ENCODE measurements at places on chromosomes 6 and 20.
A peak's percentile ranks its signal among the peaks of the same experiment; 100 is the strongest.

DNA sequence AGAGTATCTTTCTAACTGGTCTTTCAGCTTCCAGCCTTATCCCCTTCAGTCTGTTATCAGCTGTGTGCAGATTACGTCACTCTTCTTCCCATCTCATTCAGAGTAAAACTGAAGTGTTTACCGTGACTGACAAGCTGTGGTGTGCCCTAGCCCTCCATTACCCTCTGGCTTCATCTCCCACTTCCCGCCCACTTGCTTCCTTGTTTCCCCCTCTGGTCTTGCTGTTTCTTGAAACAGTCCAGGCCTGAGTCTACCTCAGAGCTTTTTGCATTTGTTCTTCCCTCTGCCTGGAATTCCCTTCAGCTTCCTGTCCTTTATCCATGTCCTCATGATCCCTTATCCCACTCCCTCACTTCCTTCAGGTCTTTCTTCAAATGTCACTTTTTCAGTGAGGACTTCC, 66.9 kb downstream of the CARMIL1 start:
- no peak for DNase-seq

GRCh38 chr6:42418724-42419123, 33.0 kb downstream of the TRERF1 start:
- no peak for DNase-seq

- no peak for DNase-seq
These were observed 149.4 kb upstream of the NOX3 start for GRCh38 chr6:155604991-155605390.

DNA sequence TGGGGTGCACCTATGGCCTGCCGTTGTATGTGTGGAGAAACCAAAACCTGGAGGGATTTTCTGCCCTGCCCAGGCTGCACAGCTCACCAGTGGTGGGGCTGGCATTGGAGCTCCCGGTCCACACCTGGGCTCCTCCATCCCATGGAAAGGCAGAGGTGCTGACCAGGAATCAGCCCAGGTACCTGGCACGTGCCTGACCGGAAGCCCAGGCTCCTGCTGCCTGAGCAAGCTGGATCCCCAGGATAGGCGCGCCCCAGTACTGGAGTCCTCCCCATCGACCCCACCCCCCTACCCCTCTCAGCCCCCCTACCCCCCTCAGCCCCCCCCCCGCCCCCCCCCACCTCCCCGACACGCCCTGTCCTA, 39.9 kb upstream of the HMGA1 start:
- DNase-seq = no peak

- DNase-seq = no peak
These were observed 3.0 kb downstream of the CASS4 start for GRCh38 chr20:56414842-56415765.

DNA sequence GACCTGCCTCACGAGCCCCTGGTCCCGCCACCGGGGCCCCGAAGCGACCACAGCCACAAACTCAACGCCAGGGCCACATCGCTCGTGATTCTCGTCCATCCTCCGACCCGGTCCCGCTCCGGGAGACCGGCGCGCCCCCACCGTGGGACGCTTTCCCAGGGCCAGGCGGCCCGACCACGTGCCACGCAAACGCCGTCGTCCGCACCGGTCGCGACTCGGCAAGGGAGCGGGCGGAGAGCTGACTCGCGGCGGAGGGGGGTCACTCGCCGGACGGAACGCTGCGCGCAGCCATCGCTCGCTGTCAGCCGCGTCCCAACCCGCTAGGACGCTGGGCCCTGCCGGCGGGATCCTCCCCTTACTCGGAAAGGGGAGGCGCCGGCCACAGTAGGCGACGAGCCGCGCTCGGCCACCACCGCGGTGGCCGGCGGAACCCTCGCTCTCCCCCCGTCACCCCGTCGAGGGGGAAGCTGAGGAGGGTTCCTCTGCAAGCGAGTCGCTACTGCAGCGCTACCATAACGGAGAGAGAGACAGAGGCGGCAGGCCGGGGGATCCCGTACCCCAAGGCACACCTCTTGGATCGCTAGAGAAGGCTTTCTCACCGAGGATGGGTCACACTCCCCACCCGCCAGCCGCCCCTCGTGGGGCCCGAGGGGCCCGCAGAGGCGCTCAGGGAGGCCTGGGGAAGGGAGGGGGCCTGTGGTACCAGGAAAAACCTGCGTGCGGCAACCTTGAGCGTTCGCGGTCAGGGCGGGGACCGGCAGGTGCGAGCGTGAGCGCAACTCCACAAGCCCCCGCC, 511.8 kb upstream of the ZNF337 start:
- no peak for DNase-seq

GRCh38 chr6:37501632-37502491, 2.2 kb upstream of the CCDC167 start:
- DNase-seq = no peak

GRCh38 chr6:101777646-101778045, 384.1 kb downstream of the GRIK2 start:
- DNase-seq = no peak

- DNase-seq = no peak
These were observed 21.1 kb downstream of the KIAA1755 start for GRCh38 chr20:38239441-38239840.

- DNase-seq = peak; percentile 71
These were observed 622 bp downstream of the SS18L1 start for GRCh38 chr20:62143957-62144825.

DNA sequence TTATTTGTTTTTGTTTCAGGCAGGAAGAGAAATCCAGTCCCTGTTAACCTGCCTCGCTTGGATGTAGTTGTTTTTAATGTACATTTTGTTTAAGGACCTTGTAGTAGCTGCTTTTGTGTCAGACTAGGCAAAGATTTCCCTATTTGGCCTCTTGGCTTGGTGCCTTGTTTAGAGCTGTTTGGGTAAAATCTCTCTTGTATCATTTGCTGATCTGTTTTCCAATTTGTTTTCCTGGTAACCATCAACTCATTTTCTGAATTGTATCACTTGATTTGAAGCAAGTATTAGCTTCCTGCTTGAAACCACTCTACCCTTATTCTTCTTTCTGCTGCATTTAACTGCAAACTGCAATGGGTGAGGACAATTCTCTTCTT, 160.7 kb downstream of the ZFAND3 start:
- no peak for DNase-seq

DNA sequence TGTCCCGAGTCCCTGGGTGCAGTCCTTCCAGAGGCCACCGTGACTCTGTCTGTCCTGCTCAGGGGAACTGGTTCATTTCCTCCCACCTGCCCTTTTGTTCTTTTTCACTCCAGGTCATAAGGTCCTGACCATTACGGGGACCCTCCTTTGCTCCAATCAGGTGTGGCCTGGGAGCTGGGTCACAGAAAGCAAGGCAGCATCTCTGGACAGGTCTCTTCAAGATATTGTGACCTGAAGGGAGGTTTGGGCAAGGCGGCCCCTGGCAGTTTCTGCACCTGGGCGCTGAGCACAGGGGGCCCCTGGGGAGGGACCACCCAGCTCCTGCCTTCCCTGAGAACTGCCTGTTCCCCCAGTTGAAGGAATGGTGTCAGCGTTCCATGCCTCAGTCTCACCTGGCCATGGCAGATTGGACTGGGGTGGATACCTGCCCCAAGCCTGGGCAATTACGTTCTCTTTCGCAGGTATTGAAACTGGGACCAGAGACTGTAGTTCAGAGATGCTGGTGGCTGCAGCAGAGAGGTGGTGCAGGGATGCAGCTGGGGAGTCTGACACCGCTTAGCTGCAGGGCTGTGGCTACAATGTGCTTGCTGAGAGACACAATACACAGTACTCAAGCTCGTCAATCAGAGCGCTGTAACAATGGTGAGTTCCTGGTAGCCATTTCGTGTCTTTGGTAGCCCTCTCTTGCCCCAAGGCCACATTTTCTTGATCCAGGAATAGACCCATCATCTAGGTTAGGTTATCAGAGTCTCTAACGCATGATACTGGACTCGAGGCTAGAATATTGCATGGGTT, 15.6 kb upstream of the NELFCD start:
- DNase-seq = no peak

- DNase-seq = no peak
These were observed 5.4 kb upstream of the C20orf204 start for GRCh38 chr20:64030371-64031134.

DNA sequence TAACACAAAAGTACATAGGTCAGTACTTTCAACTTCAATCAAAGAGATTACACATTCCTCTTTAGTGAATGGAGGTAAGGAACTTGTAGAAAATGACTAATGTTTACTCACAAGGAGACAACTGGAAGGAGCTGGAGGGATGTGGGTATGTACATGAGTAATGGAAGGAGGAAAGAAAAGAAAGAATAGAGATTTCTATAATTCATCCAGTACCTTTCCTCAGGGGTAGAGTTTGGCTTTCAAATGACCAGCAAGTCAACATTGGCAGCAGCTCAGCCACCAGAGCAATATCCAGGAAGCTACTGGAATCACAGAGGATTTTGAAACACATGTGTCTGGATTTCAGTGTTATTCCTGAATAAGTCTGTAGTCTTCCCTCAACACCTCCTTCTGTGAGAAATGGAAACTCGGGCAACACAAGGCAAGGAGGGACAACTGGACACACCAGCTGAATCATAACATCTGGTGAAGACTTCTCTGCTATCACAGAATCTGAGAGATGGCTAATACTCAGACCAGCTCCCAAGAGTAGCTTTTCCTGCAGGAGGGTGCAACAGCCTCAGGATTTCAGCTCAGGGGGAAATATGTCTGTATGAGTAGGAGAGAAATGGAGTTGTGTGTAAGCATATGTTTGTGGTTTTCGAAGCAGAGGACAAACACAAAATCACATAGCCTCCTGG, 98.8 kb downstream of the HAO1 start:
- no peak for DNase-seq

- DNase-seq = no peak
These were observed 14.1 kb upstream of the SPDEF start for GRCh38 chr6:34570066-34570833.

GRCh38 chr20:20462185-20462584, 94.3 kb downstream of the INSM1 start:
- DNase-seq = no peak

DNA sequence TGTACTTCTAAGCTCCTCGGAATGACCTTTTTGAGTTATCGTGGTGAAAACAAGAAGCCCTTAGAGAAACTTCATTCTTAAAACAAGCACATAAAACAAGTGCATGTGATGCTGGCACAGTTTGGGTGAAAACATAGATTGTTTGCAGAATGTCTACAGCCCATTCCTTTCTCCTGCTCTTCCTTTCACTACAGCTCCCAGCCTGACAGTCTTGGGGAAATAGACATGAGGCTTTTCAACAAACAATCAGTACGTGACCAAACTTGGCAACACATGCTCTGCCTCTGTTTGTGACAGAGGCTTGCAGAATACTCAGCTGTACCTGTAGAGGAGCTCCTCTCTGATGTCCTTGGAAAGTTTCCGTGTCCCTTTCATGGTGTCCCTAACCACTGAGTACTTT, 321.6 kb downstream of the ZFAND3 start:
- no peak for DNase-seq

GRCh38 chr20:61387204-61387953, 135.3 kb downstream of the CDH4 start:
- peak; percentile 64 for DNase-seq

GRCh38 chr6:24721461-24722215, 2.7 kb upstream of the C6orf62 start:
- no peak for DNase-seq

DNA sequence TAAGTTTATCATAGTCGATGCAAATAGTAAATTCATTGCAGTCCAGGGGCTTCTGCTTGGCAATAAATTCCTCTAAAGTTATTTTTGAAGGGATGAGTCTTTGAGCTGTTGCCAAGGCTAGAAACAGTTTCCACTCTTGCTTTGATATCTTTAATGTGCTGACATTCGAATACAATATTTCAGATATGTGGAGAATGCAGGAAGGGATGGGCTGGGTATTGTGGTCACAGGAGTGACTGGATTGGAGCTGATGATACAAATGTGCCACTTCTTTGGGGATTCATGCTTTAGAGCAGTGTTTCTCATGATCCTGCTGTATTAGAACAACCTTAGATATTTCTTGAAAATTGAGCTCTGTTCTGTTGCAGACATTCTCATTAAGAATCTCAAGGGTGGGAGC, 139.0 kb downstream of the PRDM13 start:
- DNase-seq = peak; percentile 75

GRCh38 chr20:370151-370600, 10.4 kb upstream of the TRIB3 start:
- DNase-seq = no peak

DNA sequence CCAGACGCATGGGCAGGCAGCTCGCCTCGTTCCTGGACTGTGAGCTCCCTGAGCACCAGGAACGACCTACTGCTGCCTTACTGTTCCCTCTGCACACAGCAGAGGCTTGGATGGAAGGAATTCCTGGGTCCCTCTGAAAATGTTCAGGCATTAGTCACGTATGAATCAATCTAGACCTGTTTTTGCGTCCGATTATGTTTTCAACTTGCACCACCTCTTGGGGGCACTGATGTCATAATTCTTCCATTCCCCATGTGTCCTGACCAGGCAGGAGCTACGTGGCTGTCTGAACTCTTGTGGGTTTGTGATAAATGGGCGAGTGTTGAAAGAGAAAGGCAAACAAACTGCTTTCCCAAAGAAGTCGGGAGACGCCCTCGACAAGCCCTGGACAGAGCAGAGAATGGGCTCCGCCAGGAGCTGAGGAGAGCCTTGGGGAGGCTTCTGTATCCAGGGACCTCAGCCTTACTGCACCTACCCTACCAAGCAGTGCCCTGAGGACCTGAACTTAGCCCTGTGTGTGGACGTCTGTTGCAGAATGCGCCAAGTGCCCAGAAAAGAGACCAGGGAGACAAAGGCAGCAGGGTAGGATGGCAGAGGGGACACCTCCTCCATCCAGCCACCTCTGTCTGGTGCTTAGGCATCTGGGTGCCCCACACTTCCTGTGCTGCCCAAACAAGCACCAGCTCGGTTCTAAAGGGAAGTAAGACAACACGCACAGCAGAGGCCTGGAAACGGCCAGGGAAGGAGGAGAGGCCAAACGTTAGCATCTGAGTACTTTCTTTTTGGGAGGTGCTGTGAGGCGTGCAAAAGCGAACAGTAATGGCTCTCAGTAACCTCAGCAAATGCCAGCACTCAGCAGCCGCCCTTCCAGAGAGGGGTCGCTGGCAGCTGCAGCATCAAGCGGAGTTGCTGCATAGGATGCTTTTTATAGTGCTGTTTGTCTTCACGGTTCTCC, 124.2 kb downstream of the LY86 start:
- peak; percentile 76 for DNase-seq

DNA sequence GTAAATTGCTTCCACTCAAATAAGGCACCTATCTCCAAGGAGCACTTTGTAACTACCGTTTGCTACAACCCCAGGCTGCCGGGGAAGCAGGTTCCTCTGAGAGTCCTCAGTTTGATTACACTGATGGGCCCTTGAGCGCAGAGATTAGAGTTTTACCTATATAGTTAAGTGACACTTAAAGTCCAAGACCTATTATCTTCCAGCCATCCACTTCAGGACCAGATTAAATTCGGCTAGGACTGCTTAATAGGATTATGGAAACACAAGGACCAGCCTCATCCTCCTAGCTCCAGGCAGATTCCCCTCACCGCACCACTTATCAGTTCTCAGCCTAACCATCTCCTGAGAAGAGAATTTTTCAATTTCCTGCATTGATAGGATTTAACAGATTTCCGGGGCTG, 64.7 kb upstream of the TIAM2 start:
- DNase-seq = no peak
